Renal cortical epithelial cell (primary cell): ENCODE measurements at places on chromosomes 7 and 10.

GRCh38 chr10:103648636-103649532 is 155.4 kb downstream of the NEURL1 start:
- DNase-seq: no peak

GRCh38 chr10:61125560-61126170 is 181.7 kb upstream of the RHOBTB1 start:
- no peak for DNase-seq

- no peak for DNase-seq
These were observed 133.6 kb downstream of the ATXN7L1 start for GRCh38 chr7:105742787-105743186.

DNA sequence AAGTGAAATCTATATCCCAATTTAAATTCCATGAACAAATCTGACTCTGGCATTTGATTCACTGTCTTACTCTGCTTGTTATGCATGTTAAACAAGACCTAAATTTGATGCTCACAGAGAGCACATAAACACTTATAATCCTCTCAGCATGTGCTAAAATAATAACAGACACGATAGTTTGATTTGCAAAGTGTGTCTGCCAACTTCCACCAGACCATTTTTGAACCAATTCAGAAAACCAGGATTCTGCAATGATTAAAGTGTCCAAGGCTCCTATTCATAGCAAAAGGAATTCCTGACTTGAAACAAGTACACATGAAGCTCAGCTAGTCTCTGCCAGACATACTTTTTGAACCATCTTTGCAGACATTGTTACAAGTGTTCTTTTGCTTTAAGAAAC is 11.2 kb downstream of the RBM20 start:
- DNase-seq: no peak

DNA sequence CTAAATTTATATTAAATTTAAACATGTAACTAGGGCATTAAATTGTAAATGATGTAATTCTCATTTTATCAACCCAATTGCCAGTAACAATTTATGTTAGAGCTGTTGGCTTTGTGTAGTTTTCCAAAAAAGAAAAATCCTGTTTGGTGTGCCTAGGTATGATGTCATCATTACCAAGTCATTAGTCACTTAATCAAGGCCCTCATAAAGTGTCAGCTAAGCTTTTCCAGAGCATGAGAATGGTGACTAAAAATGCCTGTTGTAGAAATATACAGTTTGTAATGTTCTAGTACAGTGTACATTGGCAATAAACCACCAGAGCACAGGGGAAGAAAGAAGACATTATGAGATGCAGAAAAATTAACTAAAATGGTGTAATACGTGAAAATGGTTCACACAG is 593.8 kb upstream of the ANKRD30A start:
- DNase-seq: peak; percentile 39

GRCh38 chr7:63899691-63900393 is 98.8 kb upstream of the ZNF722 start:
- no peak for DNase-seq
